ENCODE measurements at places on chromosomes 7 and 10.
A peak's percentile ranks its signal among the peaks of the same experiment; 100 is the strongest.

DNA sequence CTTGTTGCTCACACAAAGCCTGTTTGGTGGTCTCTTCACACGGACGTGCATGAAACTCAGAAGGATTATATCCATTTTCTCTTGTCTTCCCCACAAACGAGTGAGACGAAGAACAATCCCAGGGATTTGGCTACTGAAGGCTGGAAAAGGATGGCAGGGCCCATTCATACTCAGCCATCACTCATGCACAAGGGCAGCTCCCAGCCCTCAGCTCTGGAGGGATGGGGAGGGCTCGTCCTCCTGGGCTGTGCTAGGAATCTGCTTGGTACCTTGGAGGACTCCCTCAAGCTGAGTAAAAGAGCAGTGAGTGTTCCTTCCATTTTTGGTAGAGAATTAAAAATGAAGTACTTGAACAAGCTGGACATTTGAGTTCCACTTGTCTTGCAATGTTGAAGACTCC is 33.2 kb upstream of the RAB18 start:
- no peak for DNase-seq

GRCh38 chr7:45257284-45257683 is 99.7 kb downstream of the RAMP3 start:
- no peak for DNase-seq

GRCh38 chr7:1919539-1920265 is 249.6 kb downstream of the ELFN1 start:
- no peak for DNase-seq

DNA sequence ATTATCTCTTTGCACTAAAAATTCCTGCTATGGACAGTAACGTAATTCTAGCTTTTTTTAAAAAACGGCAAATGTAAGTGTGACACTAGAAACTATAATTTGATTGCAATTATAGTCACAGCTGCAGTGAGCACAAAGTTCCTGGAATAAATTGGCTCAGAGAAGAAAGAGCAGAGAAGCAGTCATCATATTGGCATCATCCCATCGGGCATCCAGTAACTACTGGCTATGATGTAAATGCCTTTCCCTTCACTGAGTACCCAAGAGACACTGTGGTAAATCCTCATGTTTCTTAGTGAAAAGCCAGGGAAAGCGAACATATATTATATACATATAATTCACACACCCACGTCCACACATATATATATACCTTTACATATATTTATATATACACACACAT is 43.6 kb downstream of the PIP4K2A start:
- no peak for DNase-seq

DNA sequence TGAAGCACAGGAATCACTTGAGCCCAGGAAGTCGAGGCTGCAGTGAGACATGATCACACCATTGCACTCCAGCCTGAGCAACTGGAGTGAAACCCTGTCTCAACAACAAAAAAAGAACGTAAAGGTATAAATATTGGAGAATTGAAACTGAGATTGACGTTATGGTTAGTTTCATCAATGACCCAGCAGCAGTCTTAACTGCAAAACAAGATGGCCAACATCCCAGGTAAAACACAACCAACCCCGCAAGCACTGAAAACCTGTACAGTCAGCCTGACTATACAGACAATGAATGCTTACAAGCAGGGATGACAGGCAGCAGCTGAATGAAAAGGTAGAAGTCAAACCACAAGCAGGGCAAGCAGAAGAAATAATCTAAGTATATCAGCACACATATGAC is 34.7 kb downstream of the WAPL start:
- no peak for DNase-seq

DNA sequence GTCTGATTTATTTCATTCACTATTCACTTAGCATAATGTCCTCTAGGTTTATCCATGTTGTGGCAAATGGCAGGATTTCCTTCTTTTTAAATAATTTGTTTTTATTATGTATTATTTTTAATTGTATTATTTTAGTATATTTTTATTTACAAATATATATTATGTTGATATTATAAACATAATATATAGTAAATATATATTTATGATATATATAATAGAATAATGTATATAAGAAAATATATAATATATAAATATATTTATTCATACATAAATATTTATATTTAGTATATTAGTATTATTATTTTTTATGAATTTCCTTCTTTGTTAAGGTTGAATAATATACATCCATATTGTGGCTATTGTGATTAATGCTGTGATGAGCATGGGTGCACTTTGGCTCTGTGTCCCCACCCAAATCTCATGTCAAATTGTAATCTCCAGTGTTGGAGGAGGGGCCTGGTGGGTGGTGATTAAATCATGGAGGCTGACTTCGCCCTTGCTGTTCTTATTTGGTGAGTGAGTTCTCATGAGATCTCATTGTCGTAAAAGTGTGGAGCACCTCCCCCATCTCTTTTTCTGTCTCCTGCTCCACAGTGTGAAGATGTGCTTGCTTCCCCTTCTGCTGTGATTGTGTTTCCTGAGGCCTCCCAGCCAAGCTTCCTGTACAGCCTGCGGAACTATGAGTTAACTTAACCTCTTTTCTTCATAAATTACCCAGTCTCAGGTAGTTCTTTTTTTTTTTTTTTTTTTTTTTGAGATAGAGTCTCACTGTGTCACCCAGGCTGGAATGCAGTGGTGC is 52.3 kb upstream of the CYP2C18 start:
- no peak for DNase-seq

DNA sequence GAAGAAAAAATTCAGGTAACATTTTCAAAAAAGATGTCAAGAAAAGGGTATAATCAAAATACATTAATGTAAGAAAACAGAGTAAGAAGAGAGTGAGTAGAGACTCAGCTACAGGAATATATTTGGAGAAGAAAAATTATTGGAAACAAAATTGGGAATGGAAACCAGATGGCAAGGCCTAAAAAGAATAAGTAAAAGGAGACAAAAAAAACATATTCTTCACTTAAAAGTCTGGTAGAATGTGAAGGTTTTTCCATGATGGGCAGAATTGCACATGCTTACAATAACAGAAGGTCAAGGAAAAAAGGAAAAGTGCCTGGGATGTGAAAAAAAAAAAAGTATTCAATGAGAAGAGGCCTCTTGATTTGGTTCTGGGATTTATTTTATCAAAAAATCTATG is 1061.8 kb upstream of the LRRTM3 start:
- no peak for DNase-seq

GRCh38 chr7:37912756-37913155 is 3.9 kb downstream of the SFRP4 start:
- no peak for DNase-seq

DNA sequence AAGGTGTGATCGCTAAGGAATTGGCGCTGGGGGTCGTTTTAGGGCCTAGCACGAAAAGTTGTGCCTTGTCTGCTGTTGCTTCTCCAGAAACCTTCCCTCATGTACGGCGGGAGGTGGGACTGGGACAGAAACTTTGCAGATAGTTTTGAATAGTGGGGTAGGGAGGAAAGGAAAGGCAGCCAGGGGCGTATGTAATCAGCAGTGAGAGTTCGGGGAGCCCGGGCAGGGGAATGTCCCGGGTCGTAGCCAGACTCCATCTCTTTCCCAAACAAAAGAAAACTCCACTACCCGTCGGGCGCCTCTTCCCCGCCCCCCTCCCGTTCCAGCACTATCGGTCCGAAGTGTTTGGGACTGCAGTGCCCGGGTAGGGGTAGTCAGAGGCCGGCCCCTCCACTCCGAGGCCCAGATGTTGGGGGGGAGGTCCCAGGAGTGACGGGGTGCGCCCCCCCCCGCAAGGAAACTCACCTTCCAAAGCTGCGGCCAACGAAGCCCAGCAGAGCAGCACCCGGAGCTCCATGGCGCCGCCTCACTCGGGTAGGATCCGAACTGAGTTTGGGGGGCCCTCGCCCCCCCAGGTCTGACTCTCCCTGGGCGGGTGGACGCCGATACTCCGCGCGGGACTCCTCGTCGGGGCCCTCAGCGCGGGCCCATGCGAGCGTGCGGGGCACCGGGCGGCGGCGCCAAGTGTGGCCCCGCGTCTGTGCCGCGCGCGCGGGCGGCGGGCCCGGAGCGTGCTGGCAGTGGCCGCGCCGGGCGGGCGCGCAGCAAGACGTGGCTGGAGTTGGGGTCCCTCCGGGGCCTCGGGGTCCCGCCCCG is 601 bp downstream of the EPHB4 start:
- no peak for DNase-seq

GRCh38 chr7:142000244-142000643 is 4.6 kb downstream of the MGAM start:
- no peak for DNase-seq

- no peak for DNase-seq
These were observed 122.4 kb upstream of the NPS start for GRCh38 chr10:127426746-127427145.

GRCh38 chr7:27183682-27184336 is 1.2 kb downstream of the HOXA11 start:
- peak; percentile 8 for DNase-seq

DNA sequence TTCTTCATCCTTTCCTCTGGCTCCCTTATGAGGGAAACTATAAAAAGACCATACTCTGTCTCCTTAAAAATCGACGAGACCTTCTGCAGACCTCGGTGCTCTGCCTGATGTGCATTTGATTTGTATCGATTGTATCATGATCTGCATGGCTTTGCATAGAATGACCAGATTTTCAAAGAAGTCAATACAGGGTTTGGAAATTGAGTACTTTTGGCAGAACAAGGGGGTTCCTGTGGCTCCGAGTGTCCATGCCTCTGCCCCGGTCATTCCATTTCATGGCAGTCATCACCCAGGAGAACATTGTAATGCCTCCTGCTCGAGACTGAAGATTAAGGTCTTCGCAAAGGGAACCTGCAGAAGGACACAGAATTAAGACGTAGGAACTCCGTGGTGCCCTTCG is 685 bp downstream of the CASP2 start:
- no peak for DNase-seq

- no peak for DNase-seq
These were observed 35.8 kb downstream of the TAX1BP1 start for GRCh38 chr7:27775782-27776181.

GRCh38 chr10:22631646-22632278 is 82.6 kb downstream of the PIP4K2A start:
- DNase-seq: no peak

All from glutamatergic neuron (in vitro differentiated cells).